Jurkat, Clone E6-1 (cell line): ENCODE measurements at places on chromosomes 7 and 10.
A peak's percentile ranks its signal among the peaks of the same experiment; 100 is the strongest.

DNA sequence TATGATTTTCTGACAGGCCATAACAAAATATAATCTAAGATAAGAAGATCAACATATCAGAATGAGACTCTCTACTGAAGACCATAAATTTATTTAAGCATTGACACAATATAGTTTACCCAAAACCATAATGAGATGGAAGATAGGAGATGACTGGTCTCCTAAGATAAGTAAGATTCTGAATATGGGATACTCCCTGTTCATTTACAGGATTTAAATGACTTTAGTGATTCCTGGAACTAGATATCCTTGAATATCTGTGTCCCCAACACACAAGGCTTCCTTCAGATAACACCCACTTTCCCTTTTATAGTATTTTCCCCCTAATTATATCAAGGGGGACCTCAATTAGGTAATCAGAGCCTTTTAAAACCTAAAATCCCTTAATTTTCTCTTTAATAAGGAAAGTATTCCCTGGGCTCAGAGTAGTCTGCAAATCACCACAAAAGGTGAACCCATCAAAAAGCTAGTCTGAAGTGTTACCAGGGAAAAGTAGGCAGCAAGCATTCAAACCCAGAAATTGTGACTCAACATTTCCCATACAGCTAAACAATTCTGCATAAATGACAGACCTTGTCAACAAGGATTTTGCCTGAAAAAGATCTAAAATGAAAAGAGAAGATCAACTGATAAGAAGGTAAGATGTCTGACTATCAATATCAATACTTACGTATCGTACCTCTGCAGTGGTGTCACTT is 99.9 kb downstream of the CNOT4 start:
- no peak for DNase-seq

GRCh38 chr10:63671317-63671937 is 150.2 kb downstream of the REEP3 start:
- DNase-seq = no peak

- no peak for DNase-seq
Observed at GRCh38 chr7:285731-286130, 4.2 kb upstream of the FOXL3 start.

DNA sequence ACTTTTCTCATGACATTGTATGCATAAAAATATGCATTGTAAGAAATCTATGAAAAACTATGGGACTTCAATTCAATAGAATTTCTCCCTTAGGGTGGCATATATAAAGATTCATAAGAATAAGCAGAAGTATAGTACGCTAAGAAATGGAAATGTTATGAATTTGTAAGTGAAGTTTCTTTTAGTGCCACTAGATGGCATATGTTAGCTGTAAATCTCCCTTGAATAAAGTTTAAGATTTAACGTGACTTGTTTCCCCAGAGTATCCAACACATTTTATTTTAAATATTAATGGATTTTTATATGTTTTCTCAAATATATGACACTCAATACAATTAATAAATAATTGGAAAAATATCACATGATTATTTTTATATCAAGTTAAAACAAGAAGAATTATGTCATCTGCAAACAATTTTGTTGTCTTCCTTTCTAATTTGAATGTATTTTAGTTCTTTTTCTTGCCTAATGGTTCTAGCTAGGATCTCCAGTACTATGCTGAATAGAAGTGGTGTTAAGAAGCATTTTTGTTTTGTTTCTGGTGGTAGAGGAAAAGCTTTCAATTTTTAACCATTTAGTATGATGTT is 287.2 kb downstream of the HGF start:
- DNase-seq = peak; percentile 35

GRCh38 chr7:5594616-5595544 is 171.2 kb upstream of the TNRC18 start:
- no peak for DNase-seq

DNA sequence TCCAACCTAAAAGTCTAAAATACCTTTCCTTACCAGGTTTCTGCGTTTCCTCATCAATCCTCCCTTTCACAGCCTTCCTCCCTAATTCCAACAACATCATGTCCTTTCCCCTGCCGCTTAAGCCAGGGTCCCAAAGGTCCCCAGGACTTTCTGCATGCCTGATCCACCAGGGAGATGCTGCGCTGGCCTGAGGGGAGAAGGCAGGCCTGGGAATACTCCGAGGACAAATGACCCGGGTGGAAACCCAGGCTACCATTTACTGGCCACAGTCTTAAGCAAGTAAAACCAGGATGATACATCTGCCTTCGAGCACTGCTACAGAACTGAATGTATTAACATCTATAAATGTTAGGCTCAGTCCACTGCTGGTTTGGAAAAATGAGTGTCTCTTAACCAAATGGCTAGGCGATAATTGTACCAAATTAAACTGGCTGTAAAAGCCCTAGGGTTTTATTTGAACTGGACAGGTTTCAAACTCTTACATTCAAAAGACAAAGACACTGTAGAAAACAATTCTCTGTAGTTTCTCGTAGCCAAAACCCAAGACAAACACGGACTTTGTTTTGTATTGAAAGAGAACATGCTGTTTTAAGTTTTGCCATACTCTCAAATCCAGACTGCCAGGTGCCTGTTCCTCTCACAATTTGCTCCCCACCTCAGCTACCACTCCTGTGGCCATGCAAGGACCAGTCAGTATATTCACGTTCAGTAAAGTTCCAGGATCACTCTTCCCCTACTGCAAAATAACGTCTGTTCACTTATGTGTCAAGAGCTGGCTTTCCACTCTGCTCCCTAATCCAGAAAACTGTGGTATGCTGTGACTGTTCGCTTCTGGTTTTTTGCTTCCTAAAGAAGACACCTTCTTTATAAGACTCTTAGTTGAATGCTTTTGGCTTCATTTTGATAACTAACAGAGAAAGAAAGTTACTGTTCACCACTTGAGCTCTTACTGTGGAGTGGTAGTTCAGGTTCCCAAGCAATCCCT is 145.7 kb downstream of the RNF216 start:
- no peak for DNase-seq

GRCh38 chr7:140992422-140992821 is 22.3 kb downstream of the MRPS33 start:
- DNase-seq = no peak
